Posterior vena cava (tissue), 2 donors: ENCODE measurements at places on chromosomes 12 and 14. TPM values are rescaled to one million over a fixed set of nuclear protein-coding genes. Genes with fewer than 3 reads are reported as not detected.

Gene PRB2
- not detected for total RNA-seq

Gene CD69
- total RNA-seq, result 5.0 TPM

GRCh38 chr14:90715993-90716392 lies 100.2 kb downstream of the TTC7B start:
- no peak for DNase-seq

DNA sequence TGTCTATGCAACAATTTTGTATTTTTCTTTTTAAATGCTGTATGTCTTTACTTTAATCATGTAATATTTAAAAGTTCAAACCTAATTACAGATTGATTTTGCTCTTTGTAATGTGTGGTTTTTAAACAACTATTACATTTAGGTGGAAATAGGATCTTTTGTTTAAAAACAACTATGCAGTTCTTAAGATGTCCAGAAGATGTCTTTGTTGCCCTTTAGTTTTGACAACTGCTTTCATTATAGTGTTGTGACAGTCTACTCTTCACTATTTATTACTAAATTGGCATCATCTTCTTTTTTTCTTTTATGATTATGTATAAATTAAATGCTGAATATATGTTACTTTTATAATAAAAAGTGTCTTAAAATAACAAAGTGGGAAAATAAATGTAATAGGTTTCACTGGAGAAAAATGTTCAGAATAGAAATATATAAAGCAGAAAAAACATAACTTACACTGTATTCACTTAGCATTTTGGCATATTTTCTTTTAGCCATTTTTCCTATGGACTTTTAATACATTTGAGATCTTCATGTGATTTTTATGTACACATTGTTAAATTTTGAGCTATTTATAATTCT lies 27.1 kb upstream of the PCNX4 start:
- DNase-seq, result no peak

Gene PLEKHG3
- total RNA-seq, result 58.1 TPM

GRCh38 chr12:48629541-48629940 lies 52.5 kb downstream of the KANSL2 start:
- no peak for DNase-seq

- DNase-seq, result peak; percentile 81
Observed at GRCh38 chr12:6092784-6093722, 31.4 kb downstream of the VWF start.

DNA sequence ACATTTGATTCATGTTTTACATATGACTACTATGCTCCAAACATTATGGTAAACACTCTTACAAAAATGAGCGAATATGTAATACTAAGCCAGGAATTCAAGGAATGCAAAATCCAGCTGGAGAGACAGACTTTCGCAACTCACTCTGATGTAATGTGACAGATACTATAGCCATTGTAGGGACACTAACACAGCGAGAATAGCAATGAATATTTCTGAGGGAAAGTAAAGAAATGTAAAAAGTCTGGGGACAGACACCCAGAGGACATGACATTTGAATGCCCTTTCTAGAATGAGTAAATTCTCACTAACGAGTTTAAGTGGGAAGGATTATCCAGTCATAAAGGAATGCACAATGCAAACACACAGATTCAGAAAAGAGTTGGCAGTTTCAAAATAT lies 121.9 kb downstream of the PIK3C2G start:
- no peak for DNase-seq

GRCh38 chr14:99011385-99011784 lies 260.6 kb downstream of the BCL11B start:
- DNase-seq, result no peak

DNA sequence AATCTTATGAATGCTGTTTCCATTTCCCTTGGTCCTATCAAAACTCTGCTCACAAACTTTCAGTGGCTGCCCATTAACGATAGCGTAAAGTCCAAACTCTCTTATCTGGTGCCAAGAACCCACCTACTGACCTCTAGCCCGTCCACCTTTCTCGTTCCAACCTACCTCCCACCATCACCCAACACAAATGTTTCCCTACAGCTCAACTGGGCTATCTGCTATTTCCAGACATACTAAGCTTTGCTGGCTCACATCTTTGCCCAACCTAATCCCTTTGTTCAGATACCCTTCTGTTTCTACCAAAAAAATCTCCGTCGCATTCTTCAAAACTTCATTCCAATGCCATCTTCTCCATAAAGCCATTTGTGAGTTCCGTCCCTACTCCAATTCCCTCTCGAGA lies 7.6 kb upstream of the NOP2 start:
- peak; percentile 5 for DNase-seq

GRCh38 chr14:23149745-23150144 lies 30.7 kb upstream of the CEBPE start:
- DNase-seq, result no peak

Gene NGB
- total RNA-seq, result not detected

GRCh38 chr14:43540948-43541347 lies 966.1 kb downstream of the FSCB start:
- DNase-seq, result no peak

- DNase-seq, result no peak
Observed at GRCh38 chr12:79938843-79939242, 3.9 kb upstream of the PPP1R12A start.

- DNase-seq, result no peak
Observed at GRCh38 chr14:83863042-83863774, 1666.7 kb upstream of the FLRT2 start.

Gene SBNO1
- 31.2 TPM for total RNA-seq

DNA sequence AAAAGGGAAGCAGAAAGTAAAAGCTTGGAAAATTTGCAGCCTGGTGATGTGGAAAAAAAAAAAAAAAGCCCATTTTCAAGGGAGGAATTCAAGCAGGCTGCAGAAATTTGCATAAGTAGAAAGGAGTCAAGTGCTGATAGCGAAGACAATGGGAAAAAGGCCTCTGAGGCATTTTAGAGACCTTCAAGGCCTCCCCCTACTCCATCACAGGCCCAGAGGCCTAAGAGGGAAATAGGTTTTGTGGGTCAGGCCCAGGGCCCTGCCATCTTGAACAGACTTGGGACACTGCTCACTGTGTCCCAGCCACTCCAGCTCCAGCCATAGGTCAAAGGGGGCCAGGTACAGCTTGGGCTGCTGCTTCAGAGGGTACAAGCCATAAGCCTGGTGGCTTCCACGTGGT lies 13.8 kb upstream of the PRKD1 start:
- no peak for DNase-seq

DNA sequence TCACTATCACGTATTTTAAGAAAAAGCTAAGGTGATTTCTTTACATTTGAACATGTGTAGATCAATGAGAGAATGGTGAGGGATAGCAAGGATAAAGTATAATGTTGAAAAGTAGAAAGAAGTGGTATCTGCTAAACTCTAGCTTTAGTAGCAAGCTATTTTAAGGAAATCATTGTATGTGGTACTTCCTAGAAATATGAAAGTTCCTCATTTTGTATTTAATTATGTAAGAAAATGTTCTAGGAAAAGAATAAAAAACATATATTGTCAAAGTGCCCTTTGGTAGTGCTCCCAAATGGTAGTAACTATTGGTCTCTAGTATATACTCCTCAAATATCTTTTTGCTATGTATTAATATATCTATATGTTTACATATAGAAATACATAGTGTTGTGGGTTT lies 35.7 kb downstream of the RAB21 start:
- no peak for DNase-seq

Gene SLC4A8
- total RNA-seq, result 1.4 TPM

Gene MAP1LC3B2
- 1.8 TPM for total RNA-seq

Gene B3GNT4
- 0.10 TPM for total RNA-seq

Gene MYL6
- total RNA-seq, result 3,219 TPM

DNA sequence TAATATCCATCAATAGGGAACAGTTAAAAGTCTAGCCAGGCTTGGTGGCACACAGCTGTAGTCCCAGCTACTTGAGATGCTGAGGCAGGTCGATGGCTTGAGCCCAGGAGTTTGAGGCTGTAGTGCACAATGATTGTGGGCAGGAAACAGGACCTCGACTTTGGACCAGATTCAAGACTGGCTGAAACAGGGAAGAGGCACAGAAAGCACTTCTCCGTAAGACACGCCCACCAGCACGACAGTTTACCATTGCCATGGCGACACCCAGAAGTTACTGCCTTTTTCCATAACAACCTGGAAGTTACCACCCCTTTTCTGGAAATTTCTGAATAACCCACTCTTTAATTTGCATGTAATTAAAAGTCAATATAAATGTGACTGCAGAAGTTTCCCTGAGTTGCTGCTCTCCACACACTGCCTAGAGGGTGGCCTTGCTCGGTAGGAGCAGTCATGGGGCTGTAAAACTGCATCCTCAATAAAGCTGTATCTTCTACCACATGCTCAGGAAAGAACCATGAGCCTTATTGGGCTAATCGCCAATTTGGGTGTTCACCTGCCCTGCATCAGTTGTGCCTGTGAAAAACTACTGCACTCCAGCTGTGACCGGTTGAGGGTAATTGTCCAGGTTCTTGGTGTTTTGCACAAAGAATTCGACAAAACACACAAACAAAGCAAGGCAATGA lies 4.6 kb upstream of the LRRC23 start:
- peak; percentile 86 for DNase-seq

DNA sequence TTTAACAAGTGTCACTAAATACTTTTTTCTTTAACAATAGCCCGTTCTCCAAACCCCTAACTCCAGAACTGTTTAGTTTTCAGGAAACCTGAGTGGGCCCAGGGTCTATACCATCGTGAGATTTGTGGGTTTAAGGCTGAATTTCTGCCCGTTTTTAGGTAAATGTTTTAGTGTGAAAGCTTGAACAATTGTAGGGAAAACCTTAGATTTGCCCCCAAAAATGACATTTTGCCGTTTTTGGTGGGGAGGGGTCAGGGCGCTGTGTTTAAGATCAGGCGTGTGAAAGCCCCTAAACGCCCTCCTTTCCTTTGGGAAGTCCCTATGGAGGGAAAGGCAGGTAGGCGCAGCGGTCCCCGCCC lies 320 bp upstream of the PRPF39 start:
- no peak for DNase-seq

DNA sequence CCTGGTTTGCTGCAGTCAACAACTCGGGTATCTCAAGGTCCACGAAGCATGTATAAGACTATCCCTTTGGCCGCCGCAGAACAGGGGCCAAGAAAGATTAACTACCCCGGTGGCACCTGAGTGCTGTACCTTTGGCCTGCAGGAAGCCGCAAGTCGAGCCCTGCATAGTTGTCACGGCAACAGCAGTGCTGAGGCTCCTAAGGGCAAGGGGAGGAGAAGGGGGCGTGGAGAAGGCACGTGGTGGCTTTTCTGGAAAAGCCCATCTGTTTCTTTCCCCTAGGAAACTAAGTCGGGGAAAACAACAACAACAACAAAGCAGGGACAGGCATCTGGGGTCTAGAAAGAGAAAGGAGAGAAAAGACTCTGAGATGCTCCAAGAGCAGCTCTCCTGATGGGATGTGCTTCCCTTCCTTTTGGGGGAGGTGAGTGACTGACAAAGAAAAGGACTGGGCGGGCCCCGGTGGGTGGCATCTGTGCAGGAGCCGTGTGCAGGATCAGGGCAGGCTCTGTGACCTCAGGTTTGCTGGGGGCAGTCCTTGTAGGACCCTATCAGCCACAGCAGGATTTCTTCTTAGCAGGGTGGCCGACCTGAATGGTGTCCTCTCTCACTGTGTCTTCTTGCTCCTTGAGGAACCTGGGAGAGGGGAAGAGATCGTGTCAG lies 123.9 kb downstream of the PRMT8 start:
- peak; percentile 75 for DNase-seq

- DNase-seq, result no peak
Observed at GRCh38 chr12:65074932-65075331, 46.2 kb downstream of the WIF1 start.

DNA sequence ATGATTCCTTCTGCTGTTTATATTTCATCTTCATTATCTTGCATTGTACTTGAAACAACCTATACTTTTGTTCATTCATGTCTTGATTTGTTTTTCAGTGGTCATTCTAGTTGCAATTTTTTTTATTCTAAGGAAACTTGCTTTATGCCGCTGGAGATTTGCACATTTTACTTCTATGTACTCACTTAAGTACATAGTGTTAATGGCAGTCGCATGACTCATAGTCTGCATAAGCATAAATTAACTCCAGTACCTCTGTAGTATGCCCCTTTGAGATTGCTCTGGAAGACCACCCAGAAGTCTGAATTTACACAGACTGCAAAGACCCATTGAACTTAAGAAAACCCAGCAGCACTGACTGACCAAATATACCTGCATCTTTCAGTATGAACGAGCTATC lies 77.0 kb downstream of the MSRB3 start:
- no peak for DNase-seq

GRCh38 chr14:74517731-74518130 lies 24.2 kb downstream of the ISCA2 start:
- DNase-seq, result peak; percentile 65

DNA sequence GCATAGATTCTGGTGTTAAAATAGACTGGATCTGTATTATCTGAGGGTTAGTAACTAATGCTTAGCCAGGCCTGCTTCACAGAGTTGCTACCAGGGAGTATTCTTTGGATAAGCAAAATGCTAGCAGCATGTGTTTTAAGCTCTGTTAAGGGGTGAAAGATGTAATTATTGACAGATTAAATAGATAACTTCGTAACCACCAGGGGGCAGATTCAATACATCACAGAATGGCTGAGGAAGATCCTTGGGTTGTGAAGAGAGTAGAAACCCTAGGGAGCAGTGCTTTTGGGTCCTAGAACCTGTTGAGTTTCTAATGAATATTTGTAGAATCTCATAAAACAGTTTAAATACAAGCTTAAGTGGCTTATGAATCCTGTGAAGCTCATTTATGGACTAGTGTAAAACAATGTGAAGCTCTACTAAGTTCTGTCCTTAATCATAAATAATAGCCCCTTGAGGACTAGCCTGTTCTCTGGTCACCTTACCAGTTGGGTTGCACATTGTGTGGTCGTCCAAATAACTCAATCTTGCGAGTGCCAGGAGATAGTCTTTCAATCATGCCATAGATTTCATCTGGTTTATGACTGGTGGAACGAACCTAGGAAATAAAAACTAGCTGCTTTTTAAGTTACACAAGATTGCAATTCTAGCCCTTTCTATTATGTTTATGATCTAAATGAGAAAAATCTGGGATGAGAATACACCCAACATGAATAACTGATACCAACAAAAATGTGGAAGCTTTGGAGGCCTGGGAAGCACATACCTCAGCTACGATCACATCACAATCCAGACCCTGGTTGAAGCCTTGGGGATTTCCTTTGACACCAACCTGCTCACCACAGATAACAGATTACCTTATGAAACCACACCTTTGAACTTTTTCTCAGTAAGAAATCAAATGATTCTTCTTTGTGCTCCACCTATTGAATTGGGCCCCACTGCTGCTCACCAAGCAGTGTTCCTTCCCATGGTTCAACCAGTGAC lies 12.3 kb downstream of the METTL3 start:
- DNase-seq, result no peak

GRCh38 chr14:102505000-102505619 lies 4.5 kb downstream of the ANKRD9 start:
- DNase-seq, result no peak

DNA sequence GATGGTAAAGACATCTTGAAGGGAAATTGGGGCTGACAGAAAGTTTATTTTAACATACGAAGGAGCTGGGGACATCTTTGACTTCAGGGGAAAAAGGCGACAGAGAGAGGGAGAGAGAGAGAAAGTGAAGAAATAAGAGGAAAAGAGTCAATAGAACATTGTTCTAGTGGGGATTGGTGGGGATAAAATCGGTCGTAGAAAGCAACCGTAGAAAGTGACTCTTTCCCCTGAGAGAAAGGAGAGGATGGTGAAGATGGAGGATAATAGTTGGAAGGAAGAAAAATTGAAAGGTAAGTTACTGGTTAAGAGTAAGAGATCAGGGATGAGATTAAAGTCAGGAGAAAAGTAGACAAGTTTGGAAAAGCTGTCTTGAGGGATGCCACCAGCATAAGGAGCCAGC lies 75.9 kb downstream of the LMNTD1 start:
- DNase-seq, result no peak

Gene RILPL1
- 23.4 TPM for total RNA-seq
